ENCODE measurements at places on chromosomes 3 and 15. TPM values are rescaled to one million over a fixed set of nuclear protein-coding genes. Genes with fewer than 3 reads are reported as not detected.

DNA sequence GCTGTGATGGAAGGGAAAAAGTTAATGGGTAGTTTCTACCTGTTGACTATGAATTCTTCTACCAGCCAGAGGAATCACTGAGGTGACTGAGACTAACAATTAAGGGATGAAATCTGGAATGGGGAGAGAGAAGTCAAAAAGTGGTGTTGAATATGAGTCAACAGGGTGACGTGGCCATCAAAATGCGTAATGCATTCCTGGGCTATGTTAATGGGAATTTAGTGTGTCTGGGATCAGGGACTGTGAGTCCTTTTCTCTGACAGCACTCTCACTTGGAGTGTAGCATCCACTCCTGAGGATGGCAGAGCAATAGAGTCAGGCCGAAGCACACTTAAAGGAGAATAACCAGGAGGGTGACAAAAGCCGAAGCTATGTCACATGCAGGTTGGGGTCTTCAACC, 60.4 kb downstream of the MESD start:
- DNase-seq: no peak

DNA sequence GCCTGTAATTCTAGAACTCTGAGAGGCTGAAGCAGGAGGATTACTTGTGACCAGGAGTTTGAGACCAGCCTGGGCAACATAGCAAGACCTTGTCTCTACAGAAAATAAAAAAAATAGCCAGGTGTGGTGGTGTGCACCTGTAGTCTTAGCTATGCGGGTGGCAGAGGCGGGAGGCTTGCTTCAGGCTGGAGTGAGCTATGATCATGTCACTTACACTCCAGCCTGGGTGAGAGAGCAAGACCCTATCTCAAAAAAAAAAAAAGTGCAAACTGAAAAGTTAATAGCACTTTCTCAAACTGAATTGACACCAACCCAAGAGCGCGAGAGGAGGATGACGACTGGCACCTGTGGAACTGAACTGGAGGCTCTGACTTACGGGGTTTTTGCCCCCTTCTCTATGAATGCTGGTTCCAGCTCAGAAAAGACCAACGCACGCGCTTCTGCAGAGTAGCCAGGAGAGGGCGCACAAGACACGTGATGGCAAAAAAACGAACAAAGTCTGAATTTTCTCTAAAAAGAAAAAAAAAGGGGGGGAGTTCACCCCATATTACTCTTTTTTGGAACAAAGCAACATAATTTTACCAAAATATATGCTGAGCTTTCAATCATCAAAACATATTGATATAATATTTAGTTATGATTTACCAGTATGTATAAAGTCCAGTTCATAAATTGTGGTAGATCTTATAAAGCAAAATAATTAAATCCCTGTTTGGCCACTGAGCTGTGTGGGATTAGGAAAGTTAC, 23.7 kb downstream of the CFAP92 start:
- no peak for DNase-seq

- DNase-seq: no peak
Measured at GRCh38 chr3:197218210-197218609, 80.2 kb downstream of the DLG1 start.

DNA sequence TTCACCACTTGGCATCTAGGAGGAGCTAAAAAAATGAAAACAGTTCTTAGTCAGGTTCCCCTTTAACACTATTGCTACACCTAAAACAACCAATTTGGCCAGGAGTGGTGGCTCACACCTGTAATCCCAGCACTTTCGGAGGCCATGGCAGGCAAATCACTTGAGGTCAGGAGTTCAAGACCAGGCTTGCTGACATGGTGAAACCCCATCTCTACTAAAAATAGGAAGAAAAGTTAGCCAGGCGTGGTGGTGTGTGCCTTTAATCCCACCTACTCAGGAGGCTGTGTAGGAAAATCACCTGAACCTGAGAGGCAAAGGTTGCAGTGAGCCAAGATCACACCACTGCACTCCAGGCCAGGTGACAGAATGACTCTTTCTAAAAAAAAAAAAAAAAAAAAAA, 124.1 kb downstream of the DGKG start:
- no peak for DNase-seq

- DNase-seq: no peak
Measured at GRCh38 chr3:181943285-181943684, 231.6 kb downstream of the SOX2 start.

DNA sequence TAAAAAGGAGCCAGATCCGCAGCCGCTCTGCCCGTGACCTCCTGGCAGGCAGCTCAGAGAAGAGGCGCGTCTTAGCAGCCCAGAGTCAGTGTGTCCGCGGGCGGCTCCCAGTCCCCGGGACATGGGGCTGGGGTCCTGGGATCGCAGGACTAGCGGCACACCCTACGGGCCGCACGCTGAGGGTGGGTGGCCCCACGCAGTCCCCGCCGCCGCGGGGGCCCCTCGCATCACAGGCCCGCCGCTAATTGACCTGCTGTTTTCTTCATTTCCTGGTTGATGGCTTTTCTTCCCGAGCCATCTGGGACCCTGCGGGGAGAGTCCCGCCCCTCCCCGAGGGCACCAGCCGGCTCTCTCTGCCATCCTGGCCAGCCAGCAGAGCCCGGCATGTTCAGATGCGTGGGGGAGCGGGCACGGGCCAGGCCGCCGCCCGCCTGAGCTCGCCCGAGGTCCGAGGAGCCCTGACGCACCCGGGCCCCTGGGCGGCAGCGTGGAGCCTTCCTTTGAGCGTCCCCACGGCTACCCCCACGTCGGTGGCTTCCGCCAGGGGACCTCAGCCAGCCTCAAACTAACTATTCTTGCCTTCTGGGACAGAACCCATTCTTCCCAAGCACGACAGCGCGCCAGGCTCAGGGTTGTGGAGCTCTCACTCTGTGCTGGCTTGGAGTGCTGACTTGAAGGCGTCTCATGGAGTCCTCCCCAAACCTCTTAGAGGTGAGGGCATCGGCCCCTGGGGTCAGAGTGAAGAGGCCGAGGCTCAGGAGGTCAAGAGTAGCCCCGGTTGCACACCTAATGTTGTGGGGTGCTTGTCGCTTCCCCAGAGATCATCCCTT, 34.6 kb upstream of the CACNA2D3 start:
- no peak for DNase-seq

GRCh38 chr3:60952055-60952454, 299.2 kb downstream of the FHIT start:
- DNase-seq: no peak

GRCh38 chr3:180040966-180041365, 4.2 kb upstream of the PEX5L start:
- DNase-seq: no peak

GRCh38 chr3:12585970-12586369, 29.1 kb downstream of the MKRN2 start:
- no peak for DNase-seq

- no peak for DNase-seq
Measured at GRCh38 chr3:45026957-45027356, 854 bp downstream of the CLEC3B start.

DNA sequence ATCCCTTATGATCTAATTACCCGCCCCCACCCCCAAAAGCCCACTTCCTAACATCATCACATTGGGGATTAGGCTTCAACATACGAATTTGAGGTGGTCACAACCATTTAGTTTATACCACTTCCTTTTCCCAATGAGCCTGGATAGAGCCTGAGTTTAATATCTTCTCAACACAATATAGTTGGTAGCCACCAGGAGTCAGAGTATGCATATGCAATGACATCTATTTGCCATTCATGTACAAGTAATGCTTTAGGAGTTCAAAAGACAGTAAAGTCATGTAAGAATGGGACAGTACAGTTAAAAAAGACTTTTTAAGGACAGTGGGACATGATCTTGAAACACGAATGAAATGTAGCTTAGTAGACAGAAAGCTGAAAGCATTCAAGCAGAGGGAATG, 172.4 kb downstream of the DCLK3 start:
- no peak for DNase-seq

DNA sequence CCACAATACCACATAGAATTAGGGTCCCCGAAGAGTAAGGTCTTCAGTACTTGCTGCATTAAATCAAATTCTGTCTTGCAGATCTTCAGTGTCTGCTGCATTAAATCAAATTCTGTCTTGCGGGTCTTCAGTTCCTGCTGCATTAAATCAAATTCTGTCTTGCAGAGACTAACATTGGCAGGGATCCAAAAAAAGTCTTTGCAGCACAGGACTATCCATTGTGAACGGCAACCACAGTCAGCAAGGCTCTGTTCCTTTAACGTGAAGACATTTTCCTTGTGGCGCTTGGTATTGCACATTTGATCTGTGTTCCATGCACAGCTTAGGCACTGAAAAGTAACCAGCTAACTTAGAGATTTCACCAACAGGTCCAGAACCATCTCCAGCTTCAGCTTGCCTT, 46.8 kb upstream of the POMGNT2 start:
- no peak for DNase-seq

GRCh38 chr3:184334470-184335158, 2.8 kb upstream of the FAM131A start:
- DNase-seq: no peak

GRCh38 chr15:61598655-61599054, 369.6 kb upstream of the RORA start:
- DNase-seq: no peak

GRCh38 chr3:8817486-8817885, 48.1 kb upstream of the OXTR start:
- DNase-seq: no peak

- DNase-seq: no peak
Measured at GRCh38 chr3:49626101-49626581, 48.0 kb upstream of the APEH start.

DNA sequence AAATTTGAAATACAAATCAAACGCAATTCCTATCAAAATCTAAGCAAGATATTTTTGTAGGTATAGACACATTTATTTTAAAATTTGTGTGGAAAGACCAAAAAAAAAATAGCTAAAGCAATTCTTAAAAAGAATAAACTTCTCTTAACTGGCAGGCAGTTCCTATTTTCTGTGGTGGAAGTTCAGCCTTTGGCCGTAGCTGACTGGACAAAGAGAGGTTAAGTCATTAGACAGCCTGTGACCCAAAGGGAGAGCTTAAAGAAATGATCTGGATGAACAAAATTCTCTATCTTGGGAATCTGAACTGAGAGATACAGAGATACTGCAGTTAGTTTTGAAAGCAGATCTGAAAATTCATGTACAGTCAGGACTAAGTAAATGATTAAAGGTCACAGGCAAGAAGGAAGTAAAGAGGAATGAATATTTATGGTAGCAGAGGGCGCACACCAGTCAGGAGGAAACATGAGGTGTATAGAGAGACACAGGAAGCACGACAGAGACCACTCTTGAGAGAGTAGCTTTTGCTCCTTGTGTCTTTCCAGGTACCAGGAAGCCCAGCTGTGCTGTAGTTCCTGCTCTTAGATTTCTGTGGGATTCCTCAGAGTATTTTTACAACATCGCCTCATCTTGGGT, 57.5 kb downstream of the TPRG1 start:
- no peak for DNase-seq

DNA sequence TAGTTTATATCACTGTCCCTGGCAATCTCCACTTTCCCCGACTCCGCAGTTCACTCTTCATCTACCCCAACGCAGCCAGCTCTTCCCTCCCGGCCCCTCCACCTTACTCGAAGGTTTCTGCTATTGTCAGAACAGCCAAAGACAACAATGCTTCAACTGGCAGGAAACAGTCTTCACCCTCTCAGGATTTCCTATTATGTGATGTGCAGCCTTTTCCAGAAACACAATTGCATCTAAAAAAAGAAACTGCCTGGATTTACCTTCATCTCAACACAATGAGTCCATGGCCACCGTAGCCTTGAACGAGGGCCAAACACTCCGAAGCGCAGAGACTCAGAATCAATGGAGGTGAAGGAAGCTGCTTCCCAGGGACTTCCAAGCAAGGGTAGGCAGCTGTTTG, 182.1 kb upstream of the TSC22D2 start:
- peak; percentile 32 for DNase-seq

GRCh38 chr3:66239513-66240123, 18.8 kb downstream of the SLC25A26 start:
- DNase-seq: no peak

GRCh38 chr3:67437789-67438188, 216.6 kb downstream of the SUCLG2 start:
- DNase-seq: no peak

DNA sequence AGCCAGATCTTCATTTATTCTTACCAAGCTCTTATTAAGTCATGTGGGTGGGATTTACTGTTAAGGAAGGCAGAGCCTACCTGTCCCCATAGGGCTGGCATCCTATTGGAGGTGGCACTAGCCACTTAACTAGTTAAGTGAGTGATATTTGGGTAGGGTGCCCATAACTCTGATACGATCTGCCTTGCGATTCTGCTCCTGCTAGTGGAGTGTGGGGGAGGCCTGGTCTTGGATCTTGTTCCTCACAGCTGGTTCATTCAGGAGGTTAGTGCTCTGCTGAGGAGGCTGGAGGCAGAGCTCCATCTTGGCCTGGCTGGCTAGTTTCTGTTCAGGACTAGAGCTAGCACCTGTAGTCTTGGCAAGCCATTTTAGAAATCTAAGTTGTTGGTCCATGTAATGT, 9.3 kb downstream of the BAHD1 start:
- DNase-seq: no peak

DNA sequence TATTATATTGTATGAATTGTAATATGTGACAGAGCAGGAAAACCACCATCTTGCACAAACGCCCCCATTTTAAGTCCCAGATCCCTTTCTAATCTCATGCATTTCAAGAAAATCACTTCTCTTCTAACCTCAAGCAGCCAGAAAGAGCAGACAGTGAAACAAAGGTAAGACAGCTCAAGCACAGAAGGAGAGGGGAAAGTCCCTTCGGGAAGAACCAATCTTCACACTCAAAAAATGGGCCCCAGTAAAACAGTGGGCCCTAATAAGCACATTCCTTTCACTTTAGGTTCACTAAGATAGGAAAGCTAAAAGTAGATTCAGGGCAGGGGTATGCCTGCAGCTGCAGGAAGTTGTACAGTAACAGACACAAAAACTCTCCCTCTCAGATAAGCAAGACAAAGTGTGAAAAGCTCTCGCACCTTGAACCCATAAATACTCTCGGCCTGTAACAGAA, 1268.7 kb downstream of the SI start:
- no peak for DNase-seq

GRCh38 chr3:22691407-22691806, 511.7 kb upstream of the UBE2E2 start:
- DNase-seq: no peak

GRCh38 chr3:14266361-14266760, 87.7 kb downstream of the LSM3 start:
- DNase-seq: peak; percentile 34

CHST2 gene
- total RNA-seq: 5.8 TPM

SLC28A1 gene
- 2.6 TPM for total RNA-seq

PIF1 gene
- total RNA-seq: 6.0 TPM

C3orf85 gene
- not detected for total RNA-seq

DNAH12 gene
- 0.52 TPM for total RNA-seq

KBTBD13 gene
- not detected for total RNA-seq

CEMIP gene
- total RNA-seq: 1.6 TPM

GATA2 gene
- total RNA-seq: 22.8 TPM

DCUN1D1 gene
- 45.8 TPM for total RNA-seq

MEGF11 gene
- 0.35 TPM for total RNA-seq

TADA3 gene
- 63.3 TPM for total RNA-seq

HRG gene
- 0.49 TPM for total RNA-seq

IQCF5 gene
- not detected for total RNA-seq

TMIE gene
- 0.29 TPM for total RNA-seq

DZIP1L gene
- 13.7 TPM for total RNA-seq

UBA7 gene
- 122 TPM for total RNA-seq

Data from mucosa of gallbladder (tissue), 1 donor.